ENCODE measurements at places on chromosomes 16 and 17.

DNA sequence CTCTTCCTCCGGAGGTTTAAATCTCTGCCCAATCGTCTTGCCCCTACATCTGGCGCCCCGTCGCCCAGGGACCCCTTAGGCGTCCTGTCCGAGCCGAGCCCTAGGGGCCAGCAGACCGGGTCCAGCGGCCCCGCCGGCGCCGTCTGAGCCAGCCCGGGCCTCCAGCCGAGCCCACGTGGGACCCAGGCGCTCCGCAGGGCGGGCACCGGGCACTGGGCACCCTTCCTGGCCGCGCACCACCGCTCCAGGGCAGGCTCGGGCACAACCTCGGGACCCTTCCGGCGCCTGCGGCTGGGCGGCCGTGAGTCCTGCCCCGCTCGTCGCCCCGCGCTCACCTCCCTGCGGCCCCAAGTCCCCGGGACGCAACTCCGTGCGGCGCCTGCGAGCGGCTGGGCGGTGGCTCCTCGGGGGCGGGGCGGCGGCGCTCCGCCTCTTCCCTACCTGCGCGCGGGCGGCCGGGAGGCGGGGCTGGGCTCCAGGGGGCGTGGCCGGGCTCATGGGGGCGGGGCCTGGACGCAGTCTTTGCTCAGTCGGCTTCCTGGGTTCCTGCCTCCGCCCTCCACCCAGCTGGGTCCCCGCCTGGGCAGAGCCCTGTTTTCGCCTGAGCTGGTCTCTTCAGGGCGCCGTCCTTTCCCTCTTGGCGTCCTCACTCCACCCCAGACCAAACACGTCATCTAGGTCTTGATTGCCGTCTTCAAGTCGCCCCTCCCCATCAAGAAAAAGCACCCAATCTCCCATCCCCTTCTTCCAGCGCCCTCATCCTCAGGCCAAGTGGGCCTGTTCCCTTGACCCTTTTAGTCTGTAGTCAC is at the start of gene RHBDF2:
RHBDF2 (minus strand) TSS at position 406 of the 809 bp plus-strand sequence. CDS start 19,899 bp downstream, outside the sequence.
- no peak for DNase-seq

- no peak for DNase-seq
Observed at GRCh38 chr17:46978489-46979146, 435 bp downstream of the RPRML start.

- no peak for DNase-seq
Observed at GRCh38 chr16:750485-750884, 9.7 kb upstream of the CIAO3 start.

DNA sequence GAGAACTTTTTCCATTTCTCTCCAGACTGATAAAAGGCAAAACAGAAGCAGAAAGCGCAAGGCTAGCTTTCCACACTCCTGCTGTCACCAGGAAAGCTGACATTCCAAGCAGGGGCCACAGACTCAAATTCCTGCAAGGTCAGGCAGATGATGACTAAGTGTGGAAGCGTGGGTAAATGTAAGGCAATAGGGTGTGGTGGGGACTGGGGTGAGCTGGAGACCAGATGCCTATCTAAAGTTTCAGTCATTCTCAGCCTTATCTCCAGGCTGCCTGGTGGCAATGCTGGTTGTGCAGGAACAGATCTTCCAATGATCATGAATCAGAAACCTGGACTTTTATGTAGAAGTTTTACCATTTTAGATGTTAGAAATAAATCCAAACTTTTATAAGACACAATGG is 224.1 kb downstream of the GSG1L start:
- no peak for DNase-seq

DNA sequence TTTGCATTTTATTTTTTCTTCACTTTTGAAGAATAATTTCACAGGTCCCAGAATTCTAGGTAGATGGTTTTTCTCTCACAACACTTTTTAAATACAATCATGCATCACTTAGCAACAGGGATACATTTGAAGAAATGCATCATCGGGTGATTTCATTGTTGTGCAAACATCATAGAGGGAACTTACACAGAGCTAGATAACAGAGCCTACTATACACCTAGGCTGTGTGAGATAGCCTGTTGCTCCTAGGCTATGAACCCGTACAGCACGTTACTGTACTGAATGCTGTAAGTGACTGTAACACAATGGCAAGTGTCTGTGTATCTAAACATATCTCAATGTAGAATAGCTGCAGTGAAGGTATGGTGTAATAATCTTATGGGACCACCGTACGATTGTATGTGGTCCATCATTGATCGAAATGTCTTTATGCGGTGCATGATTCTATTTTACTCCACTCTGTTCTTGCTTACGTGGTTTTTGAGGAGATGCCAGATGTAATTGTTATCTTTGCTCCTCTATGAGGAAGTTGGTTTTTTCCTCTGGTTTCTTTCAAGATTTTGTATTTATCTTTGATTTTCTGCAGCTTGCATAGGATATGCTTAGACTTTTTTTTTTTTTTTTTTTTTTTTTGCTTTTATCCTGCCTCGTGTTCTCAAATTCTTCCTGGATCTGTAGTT is 35.5 kb upstream of the TMEM92 start:
- DNase-seq = no peak

- DNase-seq = no peak
Observed at GRCh38 chr17:79826204-79826680, 13.0 kb downstream of the CBX4 start.

- no peak for DNase-seq
Observed at GRCh38 chr17:77126519-77126918, 14.2 kb upstream of the SEC14L1 start.

DNA sequence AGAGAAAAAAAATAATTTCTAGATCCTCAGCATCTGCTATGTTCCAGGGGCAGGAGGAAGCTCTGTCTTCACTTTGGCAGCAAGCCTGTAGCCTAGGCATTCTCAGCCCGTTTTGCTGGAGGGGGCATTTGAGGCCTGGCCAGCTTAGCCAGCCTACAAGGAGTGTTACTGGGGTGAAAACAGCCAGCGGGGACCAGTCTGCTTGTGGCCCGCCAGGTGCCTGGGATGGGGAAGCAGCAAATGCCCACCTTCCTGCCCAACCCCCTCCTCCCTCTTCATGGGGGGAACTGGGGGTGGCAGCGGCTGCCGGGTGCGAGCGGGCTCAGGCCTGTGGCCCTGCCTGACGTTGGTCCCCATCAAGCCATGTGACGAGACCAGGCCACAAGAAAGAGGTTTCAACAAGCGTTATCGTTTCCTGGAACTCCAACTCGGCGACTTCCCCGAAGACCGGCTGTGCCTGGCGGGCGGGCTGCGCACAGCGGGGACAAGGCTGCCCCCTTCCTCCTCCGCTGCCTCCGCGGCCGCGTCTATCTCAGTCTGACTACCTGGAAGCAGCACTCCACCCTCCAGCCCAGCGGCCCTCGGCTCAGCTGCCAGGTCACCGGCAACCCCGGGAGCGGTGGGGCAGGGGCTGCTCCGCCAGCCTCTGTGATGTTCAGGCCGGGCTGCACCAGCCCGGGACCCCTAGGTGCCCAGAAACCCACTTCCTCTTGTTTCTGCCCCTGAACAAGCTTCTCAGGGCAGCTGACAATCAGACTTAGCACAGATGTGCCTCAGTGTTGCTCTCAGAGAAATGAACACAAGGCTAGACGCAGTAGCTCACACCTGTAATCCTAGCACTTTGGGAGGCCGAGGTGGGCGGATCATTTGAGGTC is 22.9 kb downstream of the SOCS1 start:
- no peak for DNase-seq

- no peak for DNase-seq
Observed at GRCh38 chr17:1123921-1124715, 55.7 kb downstream of the ABR start.

DNA sequence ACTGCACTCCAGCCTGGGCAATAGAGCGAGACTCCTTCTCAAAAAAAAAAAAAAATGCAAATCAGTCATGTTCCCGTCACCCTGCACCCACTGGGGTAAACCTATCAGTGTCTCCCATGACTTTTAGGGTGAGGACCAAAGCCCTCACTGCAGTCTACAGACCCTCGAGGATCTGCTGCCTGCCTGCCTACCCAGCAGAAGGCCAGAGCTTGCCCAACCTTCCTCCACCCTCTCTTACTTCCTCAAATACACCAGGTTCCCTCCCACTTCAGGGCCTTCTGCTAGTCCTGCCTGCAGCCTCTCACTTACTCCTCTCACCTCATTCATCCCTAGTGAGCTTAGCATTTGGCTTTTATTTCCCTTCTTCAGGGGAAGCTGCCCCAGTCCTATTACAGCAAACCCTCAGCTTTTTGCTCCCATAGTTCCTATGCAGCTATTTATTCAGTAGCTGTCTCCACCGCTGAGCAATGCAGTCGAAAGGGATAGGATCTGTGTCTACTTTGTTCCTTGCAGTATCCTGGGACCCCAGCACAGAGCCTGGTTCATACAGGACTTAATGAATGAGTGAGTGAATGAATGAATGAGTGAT is 17.8 kb upstream of the TOB1 start:
- no peak for DNase-seq

DNA sequence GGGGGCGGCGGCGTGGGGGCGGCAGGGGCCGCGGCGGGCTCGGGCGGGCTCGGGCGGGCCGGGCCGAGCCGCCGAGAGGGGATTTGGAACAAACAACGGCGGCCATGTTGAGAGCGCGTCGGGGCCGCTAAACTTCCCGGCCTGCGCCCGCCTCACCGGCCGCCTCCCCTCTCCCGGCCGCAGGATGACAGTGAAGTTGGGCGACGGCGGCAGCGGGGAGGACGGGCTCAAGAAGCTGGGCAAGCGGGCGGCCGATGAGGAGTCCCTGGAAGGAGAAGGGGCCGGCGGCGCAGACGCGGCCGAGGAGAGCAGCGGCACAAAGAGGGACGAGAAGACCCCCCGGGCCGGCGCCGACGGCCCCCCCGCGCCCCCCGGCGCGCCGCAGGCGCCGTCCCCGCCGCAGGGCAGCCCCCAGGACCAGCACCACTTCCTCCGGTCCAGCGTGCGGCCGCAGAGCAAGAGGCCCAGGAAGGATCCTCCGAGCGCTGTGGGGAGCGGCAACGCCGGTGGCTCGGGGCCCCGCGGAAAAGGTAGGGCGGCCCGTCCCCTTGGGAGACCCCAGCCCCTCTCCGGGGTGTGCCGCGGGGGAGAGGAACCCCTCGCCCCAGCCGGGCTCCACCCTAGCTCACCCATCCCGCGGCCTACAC is 2.4 kb downstream of the CRAMP1 start:
- DNase-seq = no peak

DNA sequence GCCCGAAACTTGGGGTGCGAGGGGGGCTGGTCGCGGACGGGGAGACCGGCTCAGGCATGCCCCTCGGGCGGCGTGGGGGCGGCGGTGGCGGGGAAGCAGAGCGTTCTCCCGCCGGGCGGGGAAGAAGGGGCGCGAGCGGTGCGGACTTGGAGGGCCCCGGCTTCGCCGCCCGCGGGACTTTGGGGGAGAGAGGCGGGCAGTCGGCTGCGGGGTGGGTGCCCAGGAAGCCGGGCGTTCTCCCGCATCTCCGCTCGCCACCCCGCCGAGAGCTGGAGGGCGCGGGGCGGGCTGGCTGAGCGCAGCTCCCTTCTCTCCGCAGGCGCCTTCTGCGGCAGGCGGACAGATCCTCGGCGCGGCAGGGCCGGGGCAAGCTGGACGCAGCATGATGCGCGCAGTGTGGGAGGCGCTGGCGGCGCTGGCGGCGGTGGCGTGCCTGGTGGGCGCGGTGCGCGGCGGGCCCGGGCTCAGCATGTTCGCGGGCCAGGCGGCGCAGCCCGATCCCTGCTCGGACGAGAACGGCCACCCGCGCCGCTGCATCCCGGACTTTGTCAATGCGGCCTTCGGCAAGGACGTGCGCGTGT is 772 bp downstream of the NTN1 start:
- no peak for DNase-seq

GRCh38 chr16:86527366-86527765 is 17.0 kb downstream of the FOXF1 start:
- no peak for DNase-seq

DNA sequence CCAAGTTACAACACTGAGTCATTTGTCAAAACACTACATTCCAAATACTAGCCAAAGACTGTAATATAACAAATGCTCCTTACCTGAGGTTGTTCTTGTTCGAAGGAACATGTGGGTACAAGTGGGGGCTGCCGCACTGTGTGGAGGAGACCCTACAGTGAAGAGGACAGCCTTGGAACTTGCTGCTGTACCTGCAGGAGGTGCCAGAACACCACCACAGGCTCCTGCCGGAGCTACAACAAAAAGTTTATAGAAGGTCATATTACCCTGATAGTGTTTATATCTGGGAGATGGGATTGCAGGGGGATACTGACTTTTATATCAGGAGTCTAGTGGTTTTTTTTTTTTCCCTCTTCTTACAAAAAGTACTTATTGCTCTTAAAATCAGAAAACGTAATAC is 37.8 kb upstream of the ALDH3A1 start:
- DNase-seq = no peak

DNA sequence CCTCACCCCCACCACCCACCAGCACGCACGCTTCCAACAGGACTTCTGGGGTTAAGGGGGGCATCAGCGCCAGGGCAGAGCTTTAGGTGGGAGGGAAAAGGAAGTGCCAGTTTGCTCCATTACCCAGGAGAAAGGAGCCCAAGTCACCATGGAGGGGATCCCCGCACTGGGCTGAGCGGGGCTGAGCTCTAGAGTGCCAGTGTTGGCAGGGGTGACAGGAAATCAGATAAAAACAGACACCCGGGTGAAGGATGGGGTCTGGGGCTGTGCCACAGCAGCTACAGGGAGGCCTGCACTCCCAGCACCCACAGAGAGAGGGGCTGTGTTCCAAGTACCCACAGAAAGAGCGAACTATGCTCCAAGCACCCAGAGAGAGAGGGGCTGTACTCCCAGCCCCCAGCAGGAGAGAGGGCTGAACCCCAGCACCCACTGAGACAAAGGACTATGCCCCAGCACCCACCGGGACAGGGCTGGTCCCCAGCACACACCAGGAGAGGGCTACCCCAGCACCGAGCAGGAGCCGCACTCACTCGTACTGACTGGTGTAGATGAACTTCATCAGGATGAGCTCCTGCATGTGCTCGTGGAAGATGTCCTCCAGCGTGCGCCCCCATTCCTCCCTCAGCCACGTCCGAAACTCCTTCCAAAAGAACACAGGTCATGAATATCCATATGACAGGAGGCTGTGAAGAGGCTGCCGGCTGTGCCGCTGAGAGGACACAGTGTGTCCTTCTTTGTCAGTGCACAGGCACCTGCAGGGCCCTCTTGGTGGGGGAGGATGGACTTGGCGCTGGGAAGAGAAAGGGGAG is 18.6 kb upstream of the C16orf95 start:
- DNase-seq = no peak

- DNase-seq = no peak
Observed at GRCh38 chr16:6081320-6081976, 983.9 kb upstream of the EEF2KMT start.

DNA sequence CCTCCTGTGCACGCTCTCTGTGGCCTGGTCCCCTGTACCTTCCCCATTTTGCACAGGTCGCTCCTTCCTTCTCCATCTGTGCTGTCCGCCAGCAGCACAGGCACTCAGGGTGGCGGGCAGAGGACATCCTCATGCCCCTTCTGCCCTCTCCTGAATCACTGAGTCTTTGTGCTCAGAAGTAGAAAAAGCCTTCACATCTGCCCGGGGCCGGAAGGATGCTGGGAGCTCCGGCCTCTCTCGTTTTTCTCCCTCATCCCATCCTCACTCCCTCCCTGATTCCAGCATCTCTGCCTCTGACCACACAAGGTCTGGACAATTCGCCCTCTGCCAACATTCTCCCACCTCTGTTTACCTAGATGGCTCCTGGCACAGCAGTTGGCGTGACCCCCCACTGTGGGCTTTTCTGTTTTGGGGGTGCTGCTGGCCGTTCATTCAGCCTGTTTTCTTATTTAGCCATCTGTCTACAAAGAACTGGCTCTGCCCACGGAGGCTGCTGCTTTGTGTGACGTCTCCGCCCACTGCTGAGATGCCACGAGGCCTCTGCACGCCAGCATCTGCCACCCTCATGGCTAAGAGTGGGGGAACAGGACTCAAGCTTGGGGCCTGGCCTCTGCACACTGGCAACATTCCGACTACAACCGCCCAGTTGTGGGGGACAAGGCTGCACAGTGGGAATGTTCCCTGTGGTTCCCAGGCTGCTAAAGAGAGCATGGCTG is 36.7 kb downstream of the SEC14L5 start:
- DNase-seq = no peak

GRCh38 chr17:79064026-79064425 is 10.6 kb upstream of the ENGASE start:
- DNase-seq = no peak

Measured in AG04449 (cell line).